Caudate nucleus (tissue), 63 donors: ENCODE measurements at places on chromosomes 6 and 20.

- DNase-seq, result no peak
Observed at GRCh38 chr6:4466769-4467480, 309.3 kb upstream of the CDYL start.

DNA sequence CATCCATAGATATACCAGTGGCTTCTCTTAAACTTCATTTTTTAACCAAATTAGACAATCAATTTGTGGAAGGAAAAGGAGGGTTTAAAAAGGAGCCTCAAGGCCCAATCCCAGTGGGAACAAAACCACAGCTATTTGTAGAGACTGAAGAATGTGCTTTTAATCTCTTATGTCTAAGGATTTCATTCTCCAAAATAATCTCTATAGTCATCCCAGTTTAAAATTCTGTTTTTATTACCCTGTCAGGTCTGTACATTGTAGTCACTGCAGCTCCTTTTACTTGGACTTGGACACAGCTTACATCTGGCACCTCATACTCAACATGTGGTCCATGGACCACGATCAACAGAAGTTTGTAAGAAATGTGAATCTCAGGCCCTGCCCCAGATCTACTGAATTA, 152.1 kb upstream of the STMND1 start:
- no peak for DNase-seq

DNA sequence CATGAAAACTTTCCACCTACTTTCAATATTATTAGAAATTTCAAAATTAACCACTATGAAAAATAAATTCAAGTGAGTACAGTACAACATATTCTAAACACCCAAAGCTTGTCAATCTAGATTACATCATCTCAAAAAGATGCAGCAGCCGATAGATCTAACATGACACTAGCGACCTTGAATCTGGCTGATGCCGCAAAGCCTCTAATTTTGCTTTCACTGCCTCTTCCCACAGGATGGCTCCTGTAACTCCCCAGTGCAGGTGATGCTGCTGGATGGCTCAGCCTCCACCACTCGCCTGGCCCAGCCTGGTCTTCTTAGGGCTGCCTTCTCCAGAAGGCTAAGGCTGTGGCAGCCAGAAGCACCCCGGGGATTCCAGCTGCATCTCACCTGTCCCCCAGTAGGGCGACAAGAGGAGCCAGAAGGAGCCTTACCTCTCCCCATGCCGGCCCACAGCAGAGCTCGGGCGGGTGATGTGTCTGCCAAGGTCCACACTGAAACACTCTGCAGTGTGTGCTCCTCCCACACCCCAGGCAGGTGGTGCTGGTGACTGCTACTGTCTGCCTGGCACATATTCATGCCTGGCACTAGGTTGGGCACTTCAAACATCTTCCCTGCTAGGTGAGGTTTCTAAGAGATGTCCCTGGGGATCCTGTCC, 82.1 kb downstream of the SLC23A2 start:
- no peak for DNase-seq

- no peak for DNase-seq
Observed at GRCh38 chr6:165701564-165702354, 38.7 kb upstream of the PDE10A start.

DNA sequence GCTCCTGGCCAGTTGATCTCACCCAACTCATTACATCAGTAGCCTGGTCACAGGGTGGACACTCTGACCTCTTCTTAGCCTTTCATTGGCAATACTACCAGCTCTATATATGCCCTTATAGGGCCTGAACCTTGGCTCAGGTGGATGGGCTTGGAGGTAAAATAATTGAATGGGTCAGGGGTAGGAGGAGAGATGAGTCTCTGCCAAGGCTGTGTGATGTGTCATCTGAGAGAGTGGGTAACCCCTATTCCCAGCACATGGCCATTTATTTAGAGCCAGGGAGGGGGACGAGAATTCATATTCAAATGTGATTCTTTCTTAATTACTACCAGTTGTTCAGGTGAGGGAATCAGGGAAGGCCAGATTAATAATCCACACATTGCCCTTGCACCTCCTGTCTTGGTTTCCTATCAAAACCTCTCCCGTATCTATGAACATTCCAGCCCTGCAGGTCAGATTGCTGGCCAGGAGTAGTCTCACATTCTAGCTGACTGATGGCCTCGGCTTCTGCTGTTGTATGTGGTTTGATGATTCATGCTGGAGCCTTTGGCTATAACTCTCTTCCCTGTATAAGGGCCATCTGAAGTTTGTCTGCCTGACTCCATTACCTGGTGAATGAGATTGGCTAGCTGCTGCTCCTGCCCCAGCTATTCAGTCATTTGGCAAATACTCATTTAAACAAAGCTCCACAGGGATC, 13.4 kb downstream of the C20orf173 start:
- no peak for DNase-seq

GRCh38 chr6:17413313-17413750, 19.9 kb downstream of the CAP2 start:
- peak; percentile 7 for DNase-seq

- DNase-seq, result no peak
Observed at GRCh38 chr20:50136822-50137599, 16.5 kb downstream of the PEDS1 start.

DNA sequence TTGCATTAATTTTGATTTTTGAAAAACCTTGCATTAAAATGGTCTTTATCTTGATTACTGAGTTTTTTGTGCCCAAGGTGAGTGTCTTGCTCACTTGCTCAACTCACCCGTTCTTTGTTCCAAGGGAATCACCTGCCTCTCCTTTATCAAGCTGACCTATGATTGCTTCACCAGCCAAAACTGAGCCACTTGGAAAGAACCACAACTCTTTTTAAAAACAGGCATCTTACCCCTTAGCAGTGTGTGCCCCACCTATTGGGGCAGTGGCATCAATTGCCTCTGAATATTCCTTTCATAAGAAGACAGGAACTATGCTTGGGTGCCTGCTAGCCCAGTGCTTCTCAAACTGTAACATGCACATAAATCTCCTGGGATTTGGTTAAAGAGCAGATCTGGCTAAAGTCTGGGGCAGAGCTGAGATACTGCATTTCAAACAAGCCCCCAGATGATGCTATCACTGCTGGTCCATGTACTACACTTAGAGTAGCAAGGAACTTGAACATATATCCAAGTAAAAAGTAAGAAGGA, 3.3 kb upstream of the STK38 start:
- no peak for DNase-seq

- no peak for DNase-seq
Observed at GRCh38 chr6:51929934-51930574, 157.4 kb downstream of the PKHD1 start.

DNA sequence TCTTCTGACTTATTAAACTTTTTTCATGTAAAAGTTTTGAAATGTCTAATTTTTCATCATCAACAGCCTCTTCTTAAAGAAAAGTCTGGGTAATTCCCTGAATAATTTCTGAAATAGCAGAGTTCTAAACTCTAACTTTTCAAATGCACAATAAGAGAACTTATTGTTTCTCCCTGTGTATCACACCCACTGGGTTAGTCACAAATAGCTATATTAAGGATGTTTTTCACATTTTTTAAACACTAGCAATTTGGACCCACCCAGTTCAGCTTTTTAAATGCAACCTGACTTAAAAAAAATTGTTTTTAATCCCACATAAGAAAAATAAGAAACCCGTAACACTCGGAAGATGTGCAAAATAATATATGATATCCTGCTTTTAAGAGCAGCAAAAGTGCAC, 61.4 kb upstream of the UTRN start:
- DNase-seq, result no peak
